ENCODE measurements at places on chromosomes 4 and X.

DNA sequence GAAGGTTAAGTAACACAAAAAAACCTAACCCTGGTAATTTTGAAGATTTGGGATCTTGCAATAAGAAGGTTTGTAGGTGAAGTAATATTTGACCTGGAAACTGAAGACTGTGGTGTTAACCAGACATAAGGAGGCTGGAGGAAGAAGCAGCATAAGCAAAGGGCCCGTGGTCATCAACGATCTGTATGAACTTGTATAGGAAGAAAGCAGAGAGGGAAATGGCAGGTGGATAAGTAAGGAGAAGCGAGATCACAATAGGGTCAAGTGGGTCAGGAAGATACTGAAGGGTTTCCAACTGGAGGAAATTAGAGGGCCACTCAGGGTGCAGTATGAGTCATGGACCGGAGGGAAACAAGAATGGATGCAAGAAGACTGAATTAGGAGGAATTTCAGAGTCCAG, 103.8 kb upstream of the SORBS2 start:
- DNase-seq: no peak

- no peak for DNase-seq
Measured at GRCh38 chr4:65999518-65999871, 329.2 kb upstream of the EPHA5 start.

DNA sequence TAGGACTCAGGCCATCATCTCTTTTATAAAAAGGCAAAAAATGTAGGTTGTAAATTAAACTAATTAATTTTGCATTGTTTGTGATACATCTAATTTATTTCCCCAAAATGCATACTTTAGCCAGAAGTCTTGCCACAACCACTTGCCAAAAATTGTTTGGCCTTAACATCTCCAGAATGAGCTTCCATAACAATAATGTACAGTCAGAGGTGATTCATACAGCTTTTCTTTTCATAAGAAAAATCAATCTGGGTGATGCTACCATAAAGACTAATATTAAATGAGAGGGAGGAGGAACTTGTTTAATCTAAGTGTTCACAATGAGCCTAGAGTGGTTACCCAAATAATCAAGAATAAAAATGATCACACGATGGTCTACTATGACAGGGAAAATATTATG, 59.3 kb downstream of the AMMECR1 start:
- DNase-seq: no peak

GRCh38 chrX:10240918-10241317, 84.1 kb downstream of the CLCN4 start:
- no peak for DNase-seq

DNA sequence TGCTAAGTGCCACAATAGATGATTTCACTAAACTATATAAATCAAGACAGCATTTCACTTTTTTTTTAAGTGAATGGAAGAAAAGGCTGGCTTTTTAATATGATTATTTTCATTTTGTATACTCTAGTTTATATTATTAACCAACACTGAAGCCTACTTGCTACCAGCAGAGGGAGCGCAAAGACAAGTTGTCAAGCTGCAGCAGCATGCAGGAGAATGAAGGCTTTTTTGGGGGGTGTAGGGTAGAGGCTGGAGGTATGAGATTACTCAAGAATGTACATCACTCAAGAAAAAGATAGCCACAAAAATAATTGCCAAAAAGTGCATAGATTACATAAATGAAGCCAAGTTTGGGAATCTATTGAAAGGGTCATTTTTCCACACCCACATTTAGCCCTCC, 519.5 kb downstream of the FGF13 start:
- peak; percentile 12 for DNase-seq

DNA sequence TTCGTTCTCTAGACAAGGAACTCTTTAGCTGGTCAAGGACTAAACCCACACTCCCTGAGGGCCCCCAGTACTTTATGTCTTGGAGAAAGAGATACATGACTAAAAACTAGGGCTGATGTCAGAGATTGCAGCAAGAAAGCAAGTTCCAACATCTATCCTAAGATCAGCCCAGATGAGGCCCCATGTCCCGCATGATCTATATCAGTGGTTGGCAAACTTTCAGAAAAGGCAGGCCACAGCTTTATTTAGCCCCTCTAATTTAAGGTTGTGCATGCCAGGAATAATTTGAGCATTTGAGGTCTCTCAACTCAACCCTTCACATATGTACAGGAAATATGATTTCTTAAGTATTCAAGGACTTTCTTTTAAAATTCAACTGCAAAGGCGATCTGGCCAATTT, 44.1 kb upstream of the FRMD7 start:
- no peak for DNase-seq

- DNase-seq: no peak
Measured at GRCh38 chrX:105451401-105451800, 230.9 kb upstream of the TEX13A start.
